ENCODE measurements at places on chromosomes 1 and 21.

DNA sequence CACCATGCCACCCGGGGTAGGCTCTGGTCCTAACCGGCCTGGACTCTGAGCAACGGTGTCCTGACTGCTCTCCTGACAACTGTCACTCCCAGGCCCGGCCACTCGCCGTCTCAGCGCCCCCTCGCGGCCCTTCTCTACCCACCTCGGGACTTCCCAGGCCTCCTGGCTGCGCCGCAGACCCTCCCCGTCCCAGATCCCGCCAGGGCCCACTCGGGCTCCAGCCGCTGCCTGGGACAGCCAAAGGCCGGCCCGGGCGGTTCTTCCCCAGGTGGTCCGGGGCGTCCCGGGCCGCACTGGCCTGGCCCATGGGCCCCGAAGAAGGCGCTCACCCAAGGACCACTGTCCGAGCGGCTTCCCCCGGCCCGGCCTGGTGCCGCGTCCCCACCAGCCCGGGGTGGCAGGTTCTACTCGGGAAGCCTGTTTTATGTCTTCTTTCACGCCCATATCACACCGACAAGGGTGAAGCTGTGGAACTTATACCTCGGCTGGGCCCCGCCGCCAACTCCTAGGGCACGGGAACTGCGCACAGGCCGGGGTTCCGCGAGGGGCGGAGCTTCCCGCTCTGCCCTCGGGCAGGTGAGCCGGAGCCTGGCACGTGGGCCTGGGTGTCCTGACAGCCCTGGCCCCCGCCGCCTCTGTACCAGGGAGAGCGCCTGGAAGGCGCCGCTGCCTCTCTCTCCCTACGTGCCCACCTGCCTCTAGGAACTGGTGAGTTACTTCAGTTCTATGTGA is 138.3 kb downstream of the TTLL7 start:
- peak; percentile 30 for DNase-seq

DNA sequence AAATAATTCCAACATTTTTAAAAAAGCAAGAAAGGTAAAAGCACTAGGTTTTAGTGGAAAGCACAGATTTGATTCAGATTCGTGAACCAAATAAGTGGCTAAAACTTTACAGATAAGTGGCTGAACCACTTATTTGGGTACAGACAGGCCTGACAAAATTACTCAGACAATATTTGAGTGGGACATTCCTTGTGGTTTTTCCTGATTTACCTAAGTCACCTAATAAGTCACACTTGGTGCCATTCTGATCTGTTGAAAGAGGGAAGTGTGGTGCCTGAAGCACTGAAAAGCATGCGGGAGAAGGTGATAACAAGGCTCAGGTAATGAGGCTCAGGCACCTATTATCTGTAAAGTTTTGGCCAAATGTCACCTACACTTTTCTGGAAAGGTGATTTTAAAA is 81.6 kb upstream of the CD55 start:
- DNase-seq, result no peak

- no peak for DNase-seq
These were observed 6.2 kb upstream of the SLAMF1 start for GRCh38 chr1:160652924-160653619.

- DNase-seq, result no peak
These were observed 161.4 kb upstream of the CAMK1G start for GRCh38 chr1:209421978-209422680.

GRCh38 chr1:6351480-6352137 is 42.0 kb downstream of the ACOT7 start:
- DNase-seq, result peak; percentile 87

DNA sequence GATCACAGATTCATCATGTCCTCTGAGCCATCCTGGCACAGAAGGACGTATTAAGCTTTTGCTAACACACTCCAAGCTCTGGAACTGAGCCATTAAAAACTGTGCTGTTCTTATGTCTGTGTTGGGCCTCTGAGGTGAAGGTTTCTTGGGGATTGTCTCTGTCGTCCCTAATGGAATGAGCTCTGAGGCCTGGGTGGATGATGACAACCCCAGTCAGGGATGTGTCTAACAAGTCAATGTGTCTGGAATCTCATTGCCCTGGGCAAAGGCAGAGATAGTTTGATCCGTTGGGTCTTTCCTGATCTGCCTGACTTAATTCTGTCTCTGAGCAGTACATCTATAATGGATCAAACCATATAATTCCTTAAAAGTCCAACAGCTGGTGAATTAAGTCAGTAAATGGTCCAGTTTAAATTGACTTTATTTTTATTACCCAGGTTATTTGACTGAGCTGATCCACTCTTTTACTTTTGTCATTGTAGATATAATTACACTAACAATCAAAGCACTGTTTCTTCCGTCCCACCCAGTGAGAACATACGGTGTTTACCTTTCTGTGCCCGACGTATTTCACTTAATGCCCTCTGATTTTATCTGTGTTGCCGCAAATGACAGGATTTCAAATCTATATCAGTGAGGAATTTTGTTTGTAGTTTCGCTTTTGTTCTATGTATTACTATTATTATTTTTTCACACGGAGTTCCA is 38.8 kb upstream of the OR2B11 start:
- DNase-seq, result peak; percentile 21

DNA sequence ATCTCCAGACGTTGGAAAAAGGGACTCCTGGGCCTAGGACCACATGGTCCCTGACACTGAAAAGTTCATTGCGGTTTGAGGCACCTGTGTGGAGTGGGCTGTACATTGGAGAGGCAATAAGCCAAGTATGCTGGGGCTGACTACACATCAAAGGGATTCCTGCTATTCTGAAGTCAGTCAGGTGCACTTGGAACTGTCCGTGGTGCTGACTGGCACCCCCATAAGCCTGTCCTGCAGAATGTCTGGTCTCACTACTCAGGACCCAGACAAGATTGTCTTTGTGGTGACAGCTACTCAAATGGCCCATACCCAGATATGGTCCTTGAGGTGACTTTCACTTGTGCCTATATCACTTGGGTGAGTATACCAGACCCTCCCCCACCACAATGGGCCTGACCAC is 150.6 kb downstream of the RWDD3 start:
- DNase-seq, result no peak

- peak; percentile 5 for DNase-seq
These were observed 16.5 kb downstream of the CCDC30 start for GRCh38 chr1:42479621-42480020.

DNA sequence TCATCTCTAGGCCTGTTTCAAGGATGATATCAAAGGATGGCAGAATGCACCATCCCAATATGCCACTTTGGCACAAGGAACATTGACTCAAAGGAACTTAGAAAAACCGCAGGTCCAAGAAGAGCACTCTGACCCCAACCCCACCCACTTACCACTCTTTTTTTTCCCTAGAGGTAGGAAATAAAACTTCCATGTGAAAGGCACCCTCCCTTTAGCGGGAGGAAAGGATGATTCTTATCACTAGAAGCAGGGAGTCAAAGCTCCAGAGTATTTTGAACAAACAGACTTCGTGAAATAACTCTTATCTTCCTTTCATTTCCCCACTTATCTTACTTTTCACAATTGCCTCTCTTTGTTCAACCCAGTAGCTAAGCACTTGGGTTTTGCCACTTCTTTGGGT is 22.2 kb downstream of the PSMG1 start:
- no peak for DNase-seq

GRCh38 chr1:109357616-109358015 is 40.1 kb downstream of the SORT1 start:
- DNase-seq, result no peak

DNA sequence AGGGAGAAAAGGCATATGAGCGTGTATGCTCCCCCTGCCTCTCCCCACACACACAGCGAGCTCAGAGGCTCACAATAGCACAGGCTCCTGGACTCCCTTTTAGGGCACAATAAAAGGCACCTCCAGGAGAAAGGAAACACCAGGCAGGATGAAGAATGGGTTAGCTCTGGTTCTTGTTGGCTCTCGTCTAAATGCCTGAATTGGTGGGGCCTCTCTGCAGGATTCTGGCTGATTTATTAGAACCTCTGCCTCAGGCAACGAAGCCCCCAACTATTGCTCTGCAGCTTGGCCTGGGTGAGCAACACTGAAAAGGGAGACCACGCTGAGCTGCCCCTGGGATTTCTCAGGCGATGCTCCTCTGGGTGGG is 590.9 kb upstream of the PLXNA2 start:
- DNase-seq, result no peak

- DNase-seq, result no peak
These were observed 47.4 kb upstream of the LRRC7 start for GRCh38 chr1:69520326-69520725.

GRCh38 chr1:201381130-201381529 is 3.6 kb upstream of the TNNT2 start:
- no peak for DNase-seq

DNA sequence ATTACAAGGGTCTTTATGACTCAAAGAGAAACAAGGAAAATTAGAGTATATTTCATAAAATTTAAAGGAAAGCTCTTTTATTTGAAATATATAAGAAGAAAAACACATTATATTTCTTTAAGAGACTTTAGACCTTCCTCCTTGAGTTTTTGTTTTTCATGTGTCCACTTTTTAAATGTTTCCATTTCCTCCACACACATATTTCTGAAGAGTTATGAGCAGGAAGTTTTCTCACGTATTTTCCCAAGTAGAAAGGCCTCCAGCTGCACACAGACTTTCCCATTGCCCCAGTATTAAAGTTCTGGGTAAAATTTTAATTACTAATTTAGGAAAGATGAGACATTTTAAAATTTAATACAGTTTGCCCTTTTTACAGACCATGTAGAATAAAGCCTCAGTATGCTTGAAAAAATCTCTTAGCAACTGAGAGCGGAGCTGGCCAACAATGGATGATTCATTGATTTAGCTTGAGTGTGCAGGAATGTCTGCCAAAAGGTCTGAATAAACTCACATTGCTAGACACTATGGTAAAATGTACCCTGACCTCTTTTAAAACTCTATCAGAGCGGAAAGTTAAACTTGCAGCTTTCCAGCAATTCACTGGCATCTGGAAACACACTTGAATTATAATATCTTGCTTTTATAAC is 57.9 kb downstream of the DDAH1 start:
- DNase-seq, result peak; percentile 50

DNA sequence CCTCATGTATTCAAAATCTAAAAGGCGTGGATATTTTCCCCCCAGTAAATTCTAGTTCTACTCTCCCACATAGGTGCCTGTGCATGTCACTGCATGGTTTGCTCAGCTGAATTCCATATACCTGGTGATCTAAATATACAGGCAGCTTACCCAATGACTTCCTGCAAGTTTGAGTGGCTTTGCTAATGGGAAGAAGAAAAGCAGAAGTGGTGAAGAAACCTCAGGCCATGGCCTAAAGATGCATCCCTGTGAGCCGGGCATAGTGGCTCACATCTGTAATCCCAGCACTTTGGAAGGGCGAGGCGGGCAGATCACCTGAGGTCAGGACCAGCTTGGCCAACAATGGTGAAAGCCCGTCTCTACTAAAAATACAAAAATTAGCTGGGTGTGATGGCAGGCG is 11.5 kb downstream of the SLC44A3 start:
- DNase-seq, result no peak

DNA sequence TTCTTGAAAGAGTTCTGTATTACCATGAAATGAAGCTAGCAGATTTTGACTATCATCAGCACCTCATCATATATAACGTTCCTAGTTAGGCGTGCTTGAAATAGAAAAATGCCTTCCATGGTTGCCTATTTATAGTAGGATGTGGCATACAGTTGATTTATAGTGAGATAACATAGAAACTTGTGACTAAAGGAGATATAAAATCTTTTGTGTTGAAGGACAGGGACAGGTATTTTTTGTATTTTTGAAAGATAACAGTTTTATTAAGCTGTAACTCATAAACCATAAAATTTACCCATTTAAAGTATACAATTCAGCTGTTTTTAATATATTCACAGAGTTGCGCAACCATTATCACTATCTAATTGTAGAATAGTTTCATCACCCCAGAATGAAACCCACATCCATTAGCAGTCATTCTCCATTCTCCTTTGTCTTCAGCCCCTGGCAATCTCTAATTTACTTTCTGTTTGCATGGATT is 19.3 kb downstream of the SPEN start:
- DNase-seq, result no peak

- DNase-seq, result no peak
These were observed 534.5 kb downstream of the OMA1 start for GRCh38 chr1:58011978-58012377.

DNA sequence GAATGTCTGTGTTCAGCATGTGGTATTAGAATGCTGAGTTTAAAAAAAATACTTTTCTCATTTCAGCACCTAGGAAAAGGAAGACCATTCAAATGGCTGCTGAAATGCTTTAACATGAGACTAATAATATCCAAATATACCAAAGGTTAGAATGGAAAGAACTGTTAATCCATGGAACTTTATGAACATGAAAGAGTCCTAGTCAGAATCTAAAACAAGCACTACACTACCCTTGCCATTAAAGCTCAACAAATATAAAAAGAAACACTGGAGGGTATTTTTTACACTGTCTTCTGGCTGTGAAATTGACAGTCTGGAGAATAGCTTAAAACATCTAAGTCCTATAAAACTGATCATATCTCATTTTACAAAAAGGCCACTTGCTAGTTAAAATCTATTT is 112.9 kb upstream of the HP1BP3 start:
- no peak for DNase-seq

DNA sequence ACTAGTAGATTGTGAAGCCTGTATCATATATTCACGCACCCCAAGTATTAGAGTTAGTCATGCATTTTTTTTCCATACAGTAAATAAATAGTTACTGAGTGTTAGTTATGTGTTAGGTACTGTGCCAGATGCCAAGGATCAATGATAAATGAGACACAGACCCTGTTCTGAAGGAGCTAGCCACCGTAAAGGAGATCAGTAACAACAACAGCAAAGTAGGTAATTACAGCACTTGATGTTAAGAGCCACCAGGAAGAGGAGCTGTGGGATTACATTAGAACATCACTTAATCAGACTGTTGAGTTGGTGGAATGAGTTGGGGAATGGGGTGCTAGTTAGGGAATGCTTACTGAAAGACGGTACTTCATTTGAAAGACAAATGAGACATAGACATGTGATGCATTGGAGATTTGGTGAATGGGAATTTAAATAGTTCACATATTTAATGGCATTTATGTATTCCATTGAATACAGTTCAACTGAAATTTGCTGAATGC is 21.0 kb downstream of the PRKAA2 start:
- DNase-seq, result no peak

GRCh38 chr1:158999316-159000069 is 10.2 kb upstream of the IFI16 start:
- peak; percentile 32 for DNase-seq

DNA sequence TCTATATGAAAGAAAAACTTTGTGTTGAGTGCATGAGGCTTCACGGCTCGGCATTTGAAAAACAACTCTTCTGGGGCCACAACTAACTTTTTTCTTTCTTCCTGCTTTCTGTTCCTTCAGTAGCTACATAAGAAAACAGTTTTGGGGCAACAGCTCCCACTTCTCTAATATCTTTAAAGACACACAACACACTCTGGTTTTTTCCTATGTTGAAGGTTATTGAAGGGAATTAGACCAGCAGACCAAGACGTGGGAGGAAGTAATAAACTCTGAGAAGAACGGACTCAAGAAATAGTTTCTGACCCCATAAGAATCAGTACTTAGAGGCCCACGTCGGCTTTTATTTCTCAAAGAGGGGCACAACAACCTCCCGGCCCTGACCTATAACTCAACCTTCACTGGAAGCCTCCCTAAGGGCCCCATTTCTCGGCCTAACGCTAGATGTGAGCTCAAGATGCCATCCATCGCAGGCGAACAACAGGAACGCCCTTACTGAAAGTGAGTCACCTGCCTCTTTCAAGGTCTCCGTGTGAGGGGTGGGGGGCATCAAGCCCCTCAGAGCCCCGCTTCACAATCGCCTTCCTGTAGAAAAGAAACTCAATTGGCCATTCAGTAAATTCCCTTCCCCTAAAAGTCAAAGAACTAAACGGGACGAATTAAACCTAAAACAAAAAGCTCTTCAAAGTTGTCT is 844 bp downstream of the ZMYM6 start:
- DNase-seq, result peak; percentile 35
